Immature natural killer cell (primary cell): ENCODE measurements at places on chromosomes 12 and 14.

- no peak for DNase-seq
Measured at GRCh38 chr14:69001375-69001774, 22.3 kb upstream of the ACTN1 start.

DNA sequence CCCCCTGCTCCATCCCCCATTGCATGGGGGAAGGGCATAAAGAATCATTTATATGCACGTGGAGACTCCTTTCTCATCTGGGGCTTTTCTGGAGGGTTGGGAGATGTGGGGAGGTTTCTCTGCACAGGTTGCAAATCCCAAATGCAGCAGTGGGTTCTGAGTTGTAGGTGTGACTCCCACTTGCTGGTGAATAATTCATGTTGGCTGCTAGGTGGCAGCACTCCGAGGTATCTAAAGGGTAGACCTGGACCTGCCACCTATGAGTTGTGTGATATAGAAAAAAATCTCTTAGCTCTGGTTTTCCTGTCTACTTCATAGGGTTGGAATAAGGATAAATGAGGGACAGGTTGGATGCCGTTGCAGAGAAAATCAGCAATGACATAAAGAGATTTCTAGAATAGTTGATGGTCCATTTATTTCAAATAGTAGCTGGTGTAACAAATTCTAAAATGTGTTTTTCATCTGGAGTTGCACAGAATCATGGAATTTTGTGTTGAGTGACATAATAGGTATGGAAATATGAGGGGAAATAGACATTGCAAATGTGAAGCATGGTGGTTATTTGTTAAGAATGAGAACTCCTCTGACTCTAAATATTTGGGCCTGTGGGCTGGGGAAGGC lies 4.6 kb downstream of the MARCHF9 start:
- peak; percentile 33 for DNase-seq

GRCh38 chr14:24013654-24014514 lies 25.2 kb downstream of the DHRS4L2 start:
- peak; percentile 71 for DNase-seq

DNA sequence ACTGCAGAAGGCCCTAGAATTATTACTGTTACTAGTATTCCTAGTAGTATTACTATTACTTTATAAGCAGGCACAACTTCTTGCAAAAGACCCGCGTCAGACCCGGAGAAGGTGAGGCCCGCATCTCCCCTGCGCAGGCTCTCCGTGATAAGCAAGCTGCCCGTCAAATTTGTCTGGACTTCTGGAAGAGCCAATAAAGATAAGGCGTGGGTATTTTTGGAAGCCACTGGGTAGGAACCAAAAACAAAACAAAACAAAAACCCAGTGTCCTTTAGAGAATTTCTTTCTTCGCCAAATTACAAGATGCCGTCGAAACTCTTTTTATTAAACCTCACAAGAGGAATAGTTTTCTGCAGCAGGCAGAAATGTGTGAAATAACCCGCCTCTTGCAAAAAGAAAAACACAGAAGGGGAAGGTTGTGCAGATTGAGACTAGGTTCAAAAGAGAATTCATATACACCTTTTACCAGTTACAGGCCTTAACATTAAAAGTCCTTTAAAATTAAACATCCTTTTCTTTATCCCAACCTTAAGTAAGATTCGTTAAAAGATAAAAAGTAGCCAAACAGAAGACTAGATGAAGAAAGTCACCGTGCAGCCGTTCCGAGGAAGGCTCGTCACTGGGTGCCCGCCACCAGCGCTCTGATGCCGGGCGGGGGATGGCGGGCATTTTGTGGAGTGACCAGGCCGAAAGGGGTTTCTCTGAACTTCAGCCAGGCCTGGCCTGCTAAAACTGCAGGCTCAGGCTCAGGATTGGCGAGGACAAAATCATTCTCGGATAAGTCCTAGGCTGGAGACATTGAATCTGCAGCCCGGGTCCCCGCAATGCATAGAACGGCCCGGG lies 1.6 kb downstream of the TBX5 start:
- DNase-seq, result no peak

DNA sequence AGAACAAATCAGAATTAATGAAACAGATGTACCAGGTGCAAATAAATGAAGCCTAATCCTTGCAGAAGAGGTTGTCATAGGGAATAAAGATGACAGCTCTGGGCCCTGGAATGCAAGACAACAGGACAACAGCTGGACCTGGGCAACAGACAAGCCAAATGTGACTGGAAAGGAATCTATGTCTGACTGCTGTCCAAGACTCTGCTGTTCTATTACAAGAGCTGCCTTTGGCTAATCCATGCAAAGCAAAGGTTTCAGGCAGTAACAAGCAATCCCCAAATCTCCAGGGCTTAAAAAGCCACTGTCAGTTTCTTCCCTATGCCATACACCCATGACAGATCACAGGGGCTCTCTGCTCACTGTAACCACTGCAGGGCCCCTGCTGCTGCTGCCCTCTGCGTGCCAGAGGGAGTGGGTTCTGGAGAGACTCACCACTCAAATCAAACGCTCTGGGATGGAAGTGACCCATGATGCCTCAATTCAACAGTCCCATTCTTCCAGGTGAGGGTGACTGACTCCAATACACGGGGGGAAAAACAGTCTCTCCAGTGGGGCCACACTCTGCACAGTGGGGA lies 218.9 kb upstream of the SFSWAP start:
- no peak for DNase-seq

DNA sequence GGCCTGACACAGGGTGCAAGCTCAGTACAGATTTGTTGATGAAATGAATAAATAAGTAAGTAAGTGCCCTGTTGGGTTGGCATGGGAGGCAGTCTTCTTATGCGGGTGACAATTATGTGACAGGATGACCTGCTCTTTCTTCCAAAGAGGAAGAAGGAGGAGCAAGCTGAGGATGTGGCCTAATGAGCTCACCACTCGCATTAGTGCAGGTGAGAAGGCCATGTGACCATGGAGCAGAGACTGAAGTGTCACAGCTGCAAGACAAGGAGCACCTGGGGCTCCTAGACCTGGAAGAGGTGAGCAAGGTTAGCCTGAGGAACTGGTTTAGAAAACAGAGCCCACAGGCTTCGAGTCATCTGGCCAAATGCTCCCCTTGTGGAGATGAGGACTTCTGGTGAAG lies 34.9 kb downstream of the LRTM2 start:
- DNase-seq, result no peak

- DNase-seq, result no peak
Measured at GRCh38 chr12:66398931-66399910, 96.9 kb downstream of the HELB start.

DNA sequence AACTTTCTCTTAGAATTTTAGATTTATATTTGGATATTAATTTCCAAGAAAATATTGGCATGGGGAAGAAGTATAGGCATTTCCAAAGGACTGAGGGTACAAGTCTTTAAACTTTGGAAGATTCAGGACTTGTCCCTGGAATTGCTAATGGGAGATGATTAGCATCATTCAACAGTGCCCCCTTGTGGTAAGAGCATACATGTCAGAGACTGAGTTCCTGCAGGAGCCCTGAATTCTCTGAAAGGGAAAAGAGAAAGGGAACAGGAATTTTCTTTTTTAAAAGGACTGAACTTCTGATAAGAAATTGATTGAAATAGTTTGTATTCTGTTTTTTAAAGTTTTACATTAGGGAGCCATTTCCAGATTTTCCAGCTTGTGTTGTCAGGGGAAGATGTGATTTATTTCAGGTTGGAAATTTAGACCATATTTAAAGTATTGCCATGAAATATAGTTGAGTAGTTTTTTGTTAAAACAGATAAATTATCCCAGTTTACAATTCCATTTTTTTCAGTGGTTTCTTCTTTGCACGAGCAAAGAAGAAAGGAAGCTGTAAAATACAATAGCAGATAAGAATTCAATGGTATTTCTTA lies 44.0 kb upstream of the REP15 start:
- DNase-seq, result peak; percentile 31

GRCh38 chr14:93533437-93533836 lies 102.7 kb downstream of the UNC79 start:
- DNase-seq, result no peak

DNA sequence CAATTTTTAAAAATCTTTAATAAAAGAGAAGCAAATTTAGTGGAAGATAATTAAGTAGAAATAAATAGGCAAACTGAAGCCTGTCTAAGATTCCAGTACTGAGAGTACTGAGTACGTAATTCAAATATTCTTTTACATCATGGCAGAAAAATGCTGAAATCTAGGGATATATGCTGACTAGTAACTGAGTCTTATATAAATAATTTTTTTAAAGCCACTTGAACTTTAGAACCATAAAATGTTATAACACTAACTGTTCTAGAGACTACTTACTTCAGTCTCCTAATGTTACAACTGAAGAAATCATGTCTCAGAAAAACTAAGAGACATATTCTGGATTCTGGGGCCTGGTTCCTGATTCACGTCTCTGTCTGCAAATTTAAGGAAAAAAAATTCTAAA lies 230.6 kb upstream of the PLEKHG7 start:
- no peak for DNase-seq

DNA sequence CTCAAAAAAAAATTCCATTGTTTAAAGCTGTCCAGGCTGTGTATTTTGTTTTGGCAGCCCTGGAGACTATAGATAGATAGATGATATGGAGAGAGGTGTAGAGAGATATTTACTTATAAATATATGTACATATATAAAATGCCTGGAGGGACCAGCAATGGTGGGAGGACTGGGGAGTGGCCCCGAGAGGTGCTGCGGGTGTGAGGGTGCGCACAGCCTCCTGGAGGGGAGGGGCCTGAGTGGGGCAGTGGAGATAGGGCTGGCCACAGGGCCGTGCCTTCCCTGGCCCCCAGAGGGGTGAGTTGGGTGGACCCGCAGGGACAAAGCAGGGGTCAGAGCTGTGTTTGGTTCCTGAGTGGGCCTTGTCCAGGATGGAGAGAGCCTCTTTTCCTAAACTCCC lies 6.5 kb downstream of the ADSS1 start:
- no peak for DNase-seq

GRCh38 chr12:25089738-25090137 lies 105.2 kb downstream of the DNAI7 start:
- DNase-seq, result no peak

GRCh38 chr14:103290056-103290455 lies 44.0 kb upstream of the EIF5 start:
- no peak for DNase-seq

- DNase-seq, result no peak
Measured at GRCh38 chr14:34138175-34138574, 187.3 kb upstream of the EGLN3 start.

- DNase-seq, result no peak
Measured at GRCh38 chr14:96390965-96391292, 999 bp upstream of the AK7 start.

DNA sequence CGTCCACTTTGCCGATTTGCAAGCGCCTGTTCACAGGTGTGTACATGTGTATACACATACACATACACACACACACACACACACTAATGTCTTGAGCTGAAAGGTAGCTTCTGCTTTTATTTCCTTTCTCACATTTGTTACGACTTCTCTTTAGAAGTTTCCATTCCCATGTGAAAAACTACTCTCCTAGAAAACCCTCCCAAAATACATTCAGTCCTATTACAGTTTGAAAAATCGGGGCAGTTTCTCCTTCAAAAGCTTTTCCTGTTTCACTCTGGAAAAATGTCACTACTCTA lies 3.9 kb downstream of the BLTP3B start:
- no peak for DNase-seq

- peak; percentile 24 for DNase-seq
Measured at GRCh38 chr14:24806061-24806678, 172.2 kb upstream of the GZMB start.

DNA sequence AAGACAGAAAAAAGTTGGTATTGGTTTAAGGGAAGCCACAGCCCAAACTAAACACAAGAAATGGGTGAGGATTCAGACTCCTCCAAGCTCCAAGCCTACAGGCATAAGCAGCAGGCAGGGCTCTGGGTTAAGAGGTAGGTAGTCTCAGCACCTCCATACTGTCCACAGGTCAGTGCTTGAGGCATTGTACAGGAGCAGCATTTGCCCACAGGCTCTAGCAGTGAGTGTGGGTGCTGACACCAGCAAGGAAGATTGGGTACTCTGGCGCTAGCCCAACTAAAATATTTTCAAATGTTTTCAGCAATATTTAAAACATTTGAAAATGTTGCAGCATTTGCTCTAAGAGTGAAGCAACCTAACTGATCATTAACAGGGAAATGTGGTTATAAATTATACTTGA lies 33.1 kb downstream of the FERMT2 start:
- DNase-seq, result peak; percentile 17

DNA sequence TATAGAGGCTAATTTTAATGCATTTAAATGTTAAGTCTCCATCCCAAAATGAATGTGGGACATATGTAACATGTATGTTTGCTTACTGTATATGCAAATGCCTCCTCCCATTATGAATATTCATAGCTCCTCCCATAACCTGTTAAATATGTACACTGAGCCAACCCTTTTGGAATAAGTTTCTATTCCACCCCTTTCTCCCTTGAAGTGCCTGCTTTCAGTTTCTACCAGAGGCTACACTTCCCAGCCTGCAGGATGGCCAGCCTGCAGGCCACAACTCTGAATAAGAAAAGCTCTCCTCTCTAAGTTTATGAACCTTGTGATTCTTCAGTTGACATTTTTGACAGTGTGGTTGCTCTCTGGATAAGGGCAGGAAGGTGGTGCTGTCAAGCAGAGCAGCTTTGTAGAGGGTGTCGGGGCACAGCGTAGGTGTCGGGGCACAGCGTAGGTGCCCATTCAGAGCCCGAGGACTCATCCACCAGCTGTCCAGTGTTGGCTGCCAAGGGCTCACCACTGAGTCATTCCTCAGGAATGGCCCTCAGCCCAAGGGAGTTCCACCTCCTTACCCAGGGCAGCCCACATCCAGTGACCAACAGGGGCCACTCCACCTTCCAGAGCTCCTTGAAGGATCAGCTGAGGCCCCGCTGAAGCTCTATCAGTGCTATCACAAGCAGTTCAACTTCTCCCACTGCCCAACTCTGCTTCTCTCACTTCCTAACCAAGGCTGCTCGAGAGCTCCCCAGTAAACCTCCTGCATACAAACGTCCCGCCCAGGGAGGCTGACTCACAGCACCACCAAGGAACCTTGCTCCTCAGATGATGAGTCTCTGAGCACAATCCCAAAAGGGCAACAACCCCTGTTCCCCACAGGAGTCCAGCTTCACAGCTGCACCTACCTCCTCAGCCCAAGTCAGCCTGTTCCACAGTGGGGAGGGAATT lies 31.4 kb downstream of the VWF start:
- DNase-seq, result no peak

DNA sequence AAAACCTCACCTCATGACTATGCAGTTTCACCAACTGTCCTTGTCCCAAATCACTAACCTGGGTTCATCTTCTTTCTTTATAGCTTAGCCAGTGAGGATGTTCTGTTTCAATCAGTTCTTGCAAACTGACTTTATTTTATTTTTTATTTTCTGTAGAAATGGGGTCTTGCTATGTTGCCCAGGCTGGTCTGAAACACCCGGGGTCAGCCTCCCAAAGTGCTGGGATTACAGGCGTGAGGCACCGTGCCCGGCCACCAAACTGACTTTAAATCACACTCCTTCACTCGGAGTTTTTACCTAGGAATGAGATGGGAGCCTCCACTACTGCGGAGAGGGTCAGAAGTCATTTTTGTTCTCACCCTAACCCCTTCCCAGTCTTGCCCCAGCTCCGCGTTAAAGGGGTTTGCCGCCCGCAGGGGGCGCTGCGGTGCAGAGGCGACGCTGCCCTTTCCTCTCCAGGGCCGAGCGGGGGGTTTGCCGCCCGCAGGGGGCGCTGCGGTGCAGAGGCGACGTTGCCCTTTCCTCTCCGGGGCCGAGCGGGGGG lies 7.0 kb upstream of the B4GALNT3 start:
- DNase-seq, result peak; percentile 62
